Keratinocyte (primary cell): ENCODE measurements at places on chromosomes 6 and 20. TPM values are rescaled to one million over a fixed set of nuclear protein-coding genes. Genes with fewer than 3 reads are reported as not detected.

DNA sequence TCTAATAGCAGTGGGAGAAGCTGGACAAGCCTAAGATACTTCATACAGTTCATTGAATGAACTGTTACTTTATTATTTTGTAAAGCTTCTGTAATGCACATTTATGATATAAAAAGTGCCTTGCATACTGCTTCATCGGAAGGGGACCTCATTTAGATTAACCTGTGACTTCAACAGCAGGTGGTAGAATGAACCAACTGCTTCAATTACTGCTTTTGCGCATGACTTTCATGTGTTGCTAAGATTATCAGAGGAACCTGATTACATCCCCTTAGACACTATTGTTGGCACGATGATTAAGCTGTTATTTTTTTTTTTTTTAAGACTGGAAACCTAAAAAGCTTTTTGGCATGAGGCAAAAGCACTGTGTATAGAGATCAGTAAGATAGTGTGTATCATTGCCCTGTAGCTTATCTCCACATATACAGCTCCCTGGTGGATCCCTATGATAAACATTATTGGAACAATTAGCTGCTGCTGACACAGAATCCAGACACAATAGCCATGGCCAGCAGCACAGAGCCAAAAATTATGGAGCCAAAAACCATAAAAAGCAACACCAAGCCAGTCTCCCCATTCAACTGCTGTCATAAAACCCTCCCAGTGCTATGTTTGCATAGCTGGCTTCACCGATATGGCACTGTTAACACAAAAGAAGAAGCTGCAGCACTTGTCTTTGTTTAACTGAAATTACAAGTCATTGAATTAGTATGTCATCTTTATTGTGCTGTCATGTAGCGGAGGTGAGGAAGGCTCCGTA is 731.6 kb upstream of the MMS22L start:
- H3K36me3 ChIP-seq = no peaks in the 10 kb centered on the region
- no peaks in the 10 kb centered on the region for H3K27me3 ChIP-seq
- H3K4me3 ChIP-seq = no peak overlapping the region

- peaks cover 85% of the 10 kb centered on the region for H3K27me3 ChIP-seq
- H3K27ac ChIP-seq = no peak within 1 kb of the TSS
- H3K36me3 ChIP-seq = no peaks in the 10 kb centered on the region
- H3K4me3 ChIP-seq = no peak within 1 kb of the TSS
- DNase-seq = no peak
- no peaks in the 10 kb centered on the region for H3K4me1 ChIP-seq
Measured at GRCh38 chr20:62219992-62220665, at the start of gene HRH3. HRH3 (minus strand) TSS chr20:62220278; CDS start chr20:62219970, 308 bp downstream.

Gene TMC2
- polyA plus RNA-seq = not detected in 3 replicates

Gene CDSN
- polyA plus RNA-seq = 4.0 to 8.3 TPM (median 5.0 TPM) in 3 replicates

Gene DEFB124
- not detected in 3 replicates for polyA plus RNA-seq

DNA sequence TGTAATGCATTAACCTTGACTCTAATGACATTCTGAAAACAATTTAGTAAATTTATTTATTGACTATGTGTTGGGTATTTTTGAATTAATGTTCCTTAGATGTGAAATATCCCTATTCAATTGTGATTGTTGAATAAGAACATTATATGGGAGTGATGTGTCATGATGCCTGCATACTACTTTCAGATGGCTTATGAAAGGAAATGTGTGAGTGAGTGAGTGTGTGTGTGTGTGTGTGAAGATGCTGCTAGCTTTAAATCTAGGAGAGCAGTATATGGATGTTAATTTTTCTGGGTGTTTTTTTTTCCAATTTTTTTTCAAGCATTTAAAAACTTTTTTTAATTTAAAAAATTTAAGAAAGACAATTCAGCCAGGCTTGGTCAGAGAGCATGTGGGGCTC is 32.5 kb upstream of the NT5E start:
- no peaks in the 10 kb centered on the region for H3K36me3 ChIP-seq
- DNase-seq = no peak
- H3K4me3 ChIP-seq = no peak overlapping the region
- H3K27ac ChIP-seq = no peak overlapping the region
- peaks cover 21% of the 10 kb centered on the region for H3K4me1 ChIP-seq
- H3K27me3 ChIP-seq = no peaks in the 10 kb centered on the region

Gene E2F1
- polyA plus RNA-seq = 1.3 to 3.4 TPM (median 2.8 TPM) in 3 replicates

Gene OLIG3
- polyA plus RNA-seq = not detected in 3 replicates

Gene PDSS2
- 9.5 to 12.5 TPM (median 11.5 TPM) in 3 replicates for polyA plus RNA-seq

Gene NMBR
- polyA plus RNA-seq = 0.04 TPM in 1 of 3 replicates, not detected in the others

- DNase-seq = no peak
- H3K4me1 ChIP-seq = peaks cover 83% of the 10 kb centered on the region
- peaks cover 21% of the 10 kb centered on the region for H3K36me3 ChIP-seq
- H3K4me3 ChIP-seq = no peak overlapping the region
- H3K27ac ChIP-seq = no peak overlapping the region
Measured at GRCh38 chr20:62357187-62357667, 9.9 kb downstream of the LAMA5 start.

DNA sequence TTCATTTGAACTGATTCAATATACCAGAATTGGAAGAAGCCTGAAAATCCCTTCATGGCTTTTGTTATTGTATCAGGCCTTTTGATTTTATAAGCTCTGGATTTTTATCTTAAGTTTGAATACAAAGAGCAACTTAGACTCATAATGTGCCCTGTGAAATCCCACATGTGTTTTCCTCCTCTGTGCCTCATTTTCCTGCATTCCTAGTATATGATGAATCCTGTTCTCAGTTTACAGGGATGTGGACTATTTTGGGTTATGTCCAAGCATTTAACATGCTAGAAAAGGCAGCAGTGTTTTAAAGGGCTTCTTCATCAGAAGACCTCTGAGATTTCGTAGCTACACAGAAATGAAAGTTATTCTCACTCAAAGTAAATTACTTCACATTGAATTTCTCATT is 455.0 kb downstream of the RFPL4B start:
- H3K36me3 ChIP-seq = no peaks in the 10 kb centered on the region
- H3K4me1 ChIP-seq = peaks cover 9% of the 10 kb centered on the region
- H3K4me3 ChIP-seq = no peak overlapping the region
- H3K27me3 ChIP-seq = no peaks in the 10 kb centered on the region

- no peaks in the 10 kb centered on the region for H3K36me3 ChIP-seq
- H3K27me3 ChIP-seq = peaks cover 78% of the 10 kb centered on the region
- no peaks in the 10 kb centered on the region for H3K4me1 ChIP-seq
- DNase-seq = no peak
- H3K27ac ChIP-seq = no peak overlapping the region
Measured at GRCh38 chr20:62999580-62999979, 7.2 kb downstream of the BHLHE23 start.

- H3K36me3 ChIP-seq = no peaks in the 10 kb centered on the region
- DNase-seq = no peak
- peaks cover 6% of the 10 kb centered on the region for H3K4me1 ChIP-seq
- H3K27me3 ChIP-seq = no peaks in the 10 kb centered on the region
- no peak overlapping the region for H3K27ac ChIP-seq
Measured at GRCh38 chr20:56934888-56935287, 305.8 kb downstream of the TFAP2C start.

Gene ADAM33
- not detected in 3 replicates for polyA plus RNA-seq

GRCh38 chr20:25250508-25250907 is 2.6 kb downstream of the PYGB start:
- no peak for DNase-seq
- H3K4me3 ChIP-seq = peak overlapping the region; percentile 94
- no peak overlapping the region for H3K27ac ChIP-seq
- no peaks in the 10 kb centered on the region for H3K27me3 ChIP-seq
- peaks cover 46% of the 10 kb centered on the region for H3K4me1 ChIP-seq

DNA sequence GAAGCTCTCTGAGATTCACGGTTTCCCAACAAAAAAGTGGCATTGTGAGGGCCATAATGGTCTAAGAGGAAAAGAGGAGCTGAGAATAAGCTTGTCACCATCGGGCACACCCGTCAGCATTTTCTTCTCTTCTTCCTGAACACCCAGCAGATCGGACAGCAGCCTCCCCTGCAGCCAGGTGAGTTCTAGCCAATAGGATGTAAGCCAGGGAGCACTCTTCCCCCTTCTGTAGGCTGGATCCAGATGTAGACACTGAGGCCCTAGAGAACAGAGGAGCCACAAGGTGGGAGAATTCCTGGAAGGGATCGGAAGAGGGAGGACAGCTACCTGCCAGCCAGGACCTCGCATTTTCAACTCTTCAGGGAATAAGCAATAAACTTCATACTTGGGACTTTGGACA is 228.0 kb downstream of the SYNDIG1 start:
- no peaks in the 10 kb centered on the region for H3K4me1 ChIP-seq
- H3K27me3 ChIP-seq = no peaks in the 10 kb centered on the region
- H3K36me3 ChIP-seq = no peaks in the 10 kb centered on the region
- no peak for DNase-seq
- H3K4me3 ChIP-seq = no peak overlapping the region
